ENCODE measurements at places on chromosomes 12 and 14. TPM values are rescaled to one million over a fixed set of nuclear protein-coding genes. Genes with fewer than 3 reads are reported as not detected.

GRCh38 chr12:89243771-89244170 is 108.5 kb downstream of the DUSP6 start:
- DNase-seq: no peak

DNA sequence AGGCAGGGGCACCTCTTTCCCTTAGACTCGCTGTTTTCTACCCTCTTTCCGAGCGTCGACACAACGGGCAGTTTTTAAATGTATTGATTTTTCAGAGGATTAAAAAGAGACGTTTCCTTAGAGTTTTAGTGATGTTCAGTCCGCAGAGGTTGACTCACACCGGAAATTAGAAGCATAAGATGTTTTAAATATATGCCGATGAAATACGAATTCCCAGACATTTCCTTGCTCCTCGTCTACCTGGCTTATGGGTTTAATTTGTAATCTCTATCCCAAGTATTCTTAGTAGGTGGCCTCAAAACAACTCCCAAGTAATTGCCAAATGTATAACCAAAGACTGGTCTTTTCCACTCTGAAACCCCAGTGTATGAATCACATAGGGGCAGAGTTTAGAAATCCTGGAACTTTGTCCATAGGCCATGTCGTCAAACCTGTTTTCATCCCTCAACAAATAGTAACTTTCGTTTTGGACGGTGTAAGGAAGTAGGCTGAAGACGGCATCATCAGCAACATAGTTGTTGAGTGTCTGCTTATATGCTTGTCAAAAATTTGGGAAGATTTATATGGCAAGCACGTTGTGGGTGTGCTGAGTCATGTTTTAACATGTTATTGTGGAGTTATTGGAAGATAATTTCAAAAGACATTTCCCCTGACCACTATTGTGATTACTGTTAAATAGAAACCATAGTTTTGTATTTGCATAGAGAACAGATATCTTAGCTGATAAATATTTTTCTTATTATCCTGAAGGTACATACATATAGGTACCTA is 824 bp downstream of the TBK1 start:
- DNase-seq: peak; percentile 63

- peak; percentile 38 for DNase-seq
These were observed 881 bp downstream of the HSD17B6 start for GRCh38 chr12:56763753-56764657.

- DNase-seq: no peak
These were observed 523 bp upstream of the SLC6A15 start for GRCh38 chr12:84913129-84913515.

GRCh38 chr12:58189893-58190292 is 248.5 kb downstream of the ATP23 start:
- DNase-seq: no peak

- no peak for DNase-seq
These were observed 116.6 kb upstream of the MED13L start for GRCh38 chr12:116393859-116394650.

DNA sequence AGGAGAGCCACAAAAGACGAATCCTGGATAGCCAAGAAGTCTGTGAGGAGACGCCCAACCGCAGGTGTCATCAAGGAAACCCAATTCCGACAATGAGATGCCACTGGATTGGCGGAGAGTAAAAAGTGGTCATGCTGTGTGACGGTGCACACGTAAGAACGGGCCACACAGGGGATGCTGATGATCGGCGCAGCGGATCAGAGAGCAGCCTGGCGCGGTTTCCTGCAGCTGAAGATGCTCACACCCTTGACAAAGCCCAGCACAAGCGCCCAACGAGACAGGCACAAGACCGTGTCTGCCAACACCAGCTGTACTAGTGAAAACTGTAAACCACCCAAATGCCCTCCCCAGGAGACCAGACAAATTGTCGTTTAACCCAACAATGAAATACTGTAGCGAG is 55.8 kb downstream of the CCDC85C start:
- no peak for DNase-seq

DNA sequence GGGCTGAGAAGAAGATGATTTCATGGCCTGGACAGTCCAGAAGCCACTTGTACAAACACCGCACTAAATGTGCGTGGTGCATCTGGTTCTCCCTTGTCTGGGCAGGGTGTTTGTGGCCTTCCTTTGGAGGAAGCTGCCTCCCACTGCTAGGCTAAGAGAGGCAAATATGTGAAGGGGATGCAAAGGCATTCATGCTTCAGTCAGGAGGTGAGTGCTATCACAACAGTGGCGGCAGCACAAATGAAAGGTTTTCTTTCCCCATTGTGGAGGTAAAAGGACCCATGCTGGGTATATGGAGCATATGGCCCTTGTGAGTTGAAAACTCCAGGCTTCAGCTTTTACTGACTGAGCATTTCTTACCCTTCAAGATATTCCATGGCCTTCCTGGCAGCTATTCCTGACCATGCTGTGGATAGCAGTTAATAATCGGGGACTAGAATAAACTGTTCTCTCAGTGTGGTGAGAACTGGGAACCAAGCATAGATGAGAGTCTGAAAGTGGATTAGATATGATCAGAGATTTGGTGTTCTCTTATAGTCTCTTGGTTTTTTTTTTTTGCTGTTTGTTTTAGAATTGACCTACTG is 69.9 kb downstream of the MYRFL start:
- no peak for DNase-seq

- no peak for DNase-seq
These were observed 13.5 kb downstream of the SRGAP1 start for GRCh38 chr12:63857771-63858670.

Gene HELB
- 2.0 TPM for total RNA-seq

- DNase-seq: no peak
These were observed 506 bp downstream of the ESRRB start for GRCh38 chr14:76376409-76376877.

GRCh38 chr12:120640861-120641833 is 721 bp downstream of the CABP1 start:
- no peak for DNase-seq

- DNase-seq: no peak
These were observed 24.0 kb downstream of the SSH1 start for GRCh38 chr12:108833355-108833733.

- no peak for DNase-seq
These were observed 83.4 kb downstream of the TESC start for GRCh38 chr12:117015811-117016210.

DNA sequence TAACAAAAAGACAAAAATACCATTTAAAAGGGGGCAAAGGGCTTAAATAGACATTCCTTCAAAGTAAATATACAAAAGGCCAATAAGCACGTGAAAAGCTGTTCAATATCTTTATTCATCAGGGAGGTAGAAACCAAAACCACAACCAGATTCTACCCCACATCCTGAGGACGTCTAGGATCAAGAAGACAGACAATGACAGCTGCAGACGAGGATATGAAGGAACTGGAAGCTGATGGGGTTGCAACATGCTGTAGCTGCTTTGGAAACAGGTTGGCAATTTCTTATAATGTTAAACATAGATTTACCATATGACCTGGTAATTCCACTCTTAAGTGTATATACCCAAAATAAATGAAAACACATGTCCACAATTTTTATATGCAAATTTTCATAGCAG is 85.1 kb upstream of the C14orf180 start:
- no peak for DNase-seq

Gene CSRP2
- 67.1 TPM for total RNA-seq

- DNase-seq: no peak
These were observed 12.6 kb upstream of the PLEKHD1 start for GRCh38 chr14:69471916-69472315.

GRCh38 chr12:68199127-68199526 is 26.5 kb downstream of the IL26 start:
- no peak for DNase-seq

DNA sequence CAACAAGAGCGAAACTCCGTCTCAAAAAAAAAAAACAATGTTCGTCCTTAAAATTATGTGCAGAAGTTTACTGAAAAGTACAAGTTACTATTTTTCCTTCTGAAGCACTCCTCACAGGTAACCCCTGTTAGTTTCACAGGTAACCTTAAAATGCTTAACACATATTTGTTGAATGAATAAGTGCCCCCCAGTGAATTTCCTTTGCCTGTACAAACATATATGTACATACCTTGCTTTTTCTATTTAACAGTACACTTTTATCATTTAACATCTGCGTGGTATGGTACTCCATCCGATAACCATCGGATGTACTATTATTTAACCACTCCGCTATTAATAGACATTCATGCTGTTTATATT is 1.4 kb upstream of the RAB35 start:
- DNase-seq: no peak

DNA sequence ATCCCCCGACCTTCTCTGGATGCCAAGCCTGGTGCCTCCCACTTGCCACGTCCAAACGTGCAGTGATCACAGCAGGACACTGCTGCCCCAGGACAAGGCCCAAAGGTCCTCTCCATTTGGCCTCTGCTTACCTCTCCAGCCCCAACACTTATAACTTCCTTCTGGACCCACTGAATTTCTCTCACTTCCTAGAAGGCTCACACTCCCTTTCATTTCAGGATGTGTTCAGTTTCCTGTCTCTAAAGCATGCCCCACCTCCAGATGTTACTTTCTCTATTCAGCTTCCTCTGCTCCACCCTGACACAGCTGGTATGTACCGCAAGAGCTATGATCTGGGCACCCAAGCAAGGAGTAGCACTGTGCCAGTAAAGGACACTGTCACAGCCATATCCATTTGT is 33.0 kb downstream of the CDKL1 start:
- no peak for DNase-seq

Gene KRT82
- not detected for total RNA-seq

- DNase-seq: no peak
These were observed 2.9 kb downstream of the ARHGDIB start for GRCh38 chr12:14958361-14959125.

Gene KERA
- total RNA-seq: not detected

GRCh38 chr14:80946187-80946586 is 4.6 kb upstream of the CEP128 start:
- no peak for DNase-seq

Gene SOAT2
- total RNA-seq: not detected

DNA sequence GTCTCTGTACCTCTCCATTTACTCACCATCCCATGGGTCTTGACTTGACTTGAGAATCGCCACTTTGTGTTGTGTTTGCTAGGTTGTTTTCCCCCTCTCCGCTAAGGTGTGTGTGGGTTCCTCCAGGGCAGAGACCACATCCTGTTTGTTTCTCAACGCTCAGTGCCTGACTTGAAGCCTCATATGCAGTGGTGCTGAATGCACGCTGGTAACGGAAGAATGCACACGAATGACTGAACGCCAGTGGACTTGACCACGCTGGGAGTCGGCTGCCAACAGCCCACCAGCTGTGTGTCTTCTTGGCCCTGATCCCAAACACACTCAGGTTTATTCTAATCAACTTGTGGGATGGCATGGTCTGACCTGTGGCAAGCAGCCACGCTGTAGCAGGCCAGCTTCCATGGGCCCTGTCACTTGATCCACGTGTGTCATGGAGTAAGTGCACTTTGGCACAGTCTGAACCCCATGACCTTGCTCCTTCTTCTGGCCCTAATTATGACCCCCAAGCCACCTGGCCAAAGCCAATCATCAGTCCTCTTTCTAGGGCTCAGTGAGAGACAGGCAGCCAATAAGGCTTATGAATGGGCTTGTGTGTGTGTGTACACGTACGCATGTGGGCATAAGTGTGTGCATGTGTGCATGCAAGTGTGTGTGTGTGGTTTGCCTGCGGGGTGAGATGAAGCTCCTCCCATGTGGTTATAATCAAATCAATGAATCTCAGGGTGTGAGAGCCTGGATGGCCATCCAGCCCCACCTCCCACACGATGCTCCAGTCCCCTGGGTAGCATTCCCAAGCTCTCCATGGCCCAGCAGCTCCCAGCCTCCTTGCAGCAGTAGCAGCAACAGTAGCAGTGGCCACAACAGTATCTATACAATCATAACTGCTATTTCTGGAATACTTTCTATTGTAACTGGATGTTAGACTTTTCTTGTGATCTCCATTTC is 6.4 kb upstream of the TC2N start:
- DNase-seq: peak; percentile 76

Gene FAM90A1
- total RNA-seq: 0.23 TPM

DNA sequence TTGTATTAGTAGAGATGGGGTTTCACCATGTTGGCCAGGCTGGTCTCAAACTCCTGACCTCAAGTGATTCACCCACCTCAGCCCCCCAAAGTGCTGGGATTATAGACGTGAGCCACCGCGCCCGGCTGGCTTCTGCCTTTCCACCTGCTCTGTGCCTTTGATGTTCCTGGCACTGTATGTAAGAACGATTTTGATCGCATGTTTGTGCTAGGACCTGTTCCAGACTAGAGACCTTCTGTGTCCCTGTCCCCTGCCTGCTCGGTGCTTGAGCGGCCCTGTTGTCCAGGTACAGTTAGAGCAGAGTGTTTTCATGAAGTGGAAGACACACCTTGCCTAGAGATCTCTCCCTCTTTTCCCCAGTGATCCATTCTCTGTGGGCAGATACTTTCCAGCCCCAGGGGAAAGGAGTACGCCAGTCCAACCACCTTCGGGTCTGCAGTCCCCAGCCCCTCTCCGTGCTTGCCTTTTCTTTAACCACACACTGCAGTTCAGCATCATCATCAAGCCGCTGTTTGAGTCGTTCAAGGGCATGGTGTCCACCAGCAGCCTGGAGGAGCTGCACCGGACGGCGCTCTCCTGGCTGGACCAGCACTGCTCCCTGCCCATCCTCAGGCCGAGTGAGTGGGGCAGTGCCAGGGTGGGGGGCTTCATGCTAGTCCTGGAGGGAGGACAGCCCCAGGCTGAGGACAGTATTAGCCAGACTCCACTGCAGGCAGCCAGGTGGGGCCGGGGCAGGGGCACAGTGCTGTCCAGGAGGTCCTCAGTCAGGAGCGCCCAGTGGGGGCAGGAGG is 33.4 kb downstream of the IL31 start:
- DNase-seq: no peak

DNA sequence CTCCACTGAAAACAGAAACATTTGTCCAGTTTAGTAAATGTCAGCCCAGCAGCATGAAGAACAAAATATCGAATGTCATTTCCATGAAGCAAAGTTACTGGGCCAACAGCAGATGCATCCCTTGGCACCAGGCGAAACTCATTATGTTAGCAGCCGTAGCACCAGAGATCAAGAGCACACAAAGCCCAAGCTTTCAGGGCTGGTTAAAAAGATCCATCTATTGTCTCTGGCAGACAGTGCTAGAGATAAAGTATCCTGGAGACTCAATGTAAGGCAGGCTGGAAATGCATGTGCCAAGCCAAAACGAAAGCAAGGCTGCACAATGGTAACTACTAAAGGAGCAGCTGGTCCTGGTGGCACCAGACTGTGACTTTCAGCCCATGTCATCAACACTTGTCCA is 120.3 kb upstream of the PLEKHG7 start:
- no peak for DNase-seq

DNA sequence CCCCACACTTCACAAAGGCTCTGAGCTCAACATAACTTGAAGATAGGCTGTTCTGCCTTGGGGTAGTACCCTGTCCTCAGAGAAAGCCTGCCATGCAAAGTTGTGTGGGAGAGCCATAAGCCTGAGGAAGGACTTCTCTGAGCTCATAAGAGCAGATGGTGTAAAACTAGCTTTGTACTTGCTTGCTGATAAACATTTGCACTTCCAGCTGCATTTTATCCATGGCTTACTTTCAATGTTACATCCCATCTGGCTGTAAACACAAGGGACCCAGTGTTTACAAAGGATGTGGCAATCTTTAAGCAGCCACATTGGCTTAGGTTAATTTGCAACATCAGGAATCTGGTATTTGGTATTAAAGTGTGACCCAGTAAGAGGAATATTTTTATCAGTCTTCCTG is 258.1 kb downstream of the IPO8 start:
- DNase-seq: no peak

- no peak for DNase-seq
These were observed 408.5 kb upstream of the DCN start for GRCh38 chr12:91590966-91591638.
